ENCODE measurements at places on chromosomes 3 and 15. TPM values are rescaled to one million over a fixed set of nuclear protein-coding genes. Genes with fewer than 3 reads are reported as not detected.

Gene GOLGA8K
- total RNA-seq: 0.26 TPM

Gene PTX3
- total RNA-seq: 213 TPM

Gene SLC28A1
- total RNA-seq: not detected

Gene ZBTB20
- total RNA-seq: 15.4 TPM

Gene TM4SF18
- total RNA-seq: 258 TPM

Gene SPATA12
- total RNA-seq: 0.52 TPM

Gene TMEM207
- total RNA-seq: not detected

Gene LTK
- 0.09 TPM for total RNA-seq

Gene MYL3
- 0.09 TPM for total RNA-seq

Measured in dermis lymphatic vessel endothelial cell (primary cell).